ENCODE measurements at places on chromosomes 6 and 20.

DNA sequence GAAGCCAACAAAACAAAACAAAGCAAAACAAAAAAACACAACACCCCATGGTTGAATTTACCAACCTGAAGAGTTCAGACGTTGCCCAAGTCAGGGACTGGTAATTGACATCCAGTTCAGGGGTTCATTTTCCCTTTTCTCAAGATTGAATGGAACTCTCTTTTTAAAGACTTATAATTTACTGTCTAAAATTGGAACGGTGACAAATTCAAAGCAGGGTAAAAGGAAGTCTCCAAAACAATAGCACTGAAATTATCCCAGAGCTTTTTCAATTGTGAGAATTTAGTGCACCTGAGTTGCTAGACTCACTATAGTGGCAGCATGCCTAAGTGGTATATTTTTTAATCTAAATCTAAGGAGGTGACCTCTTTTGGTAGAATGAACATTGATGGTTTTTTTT is 90.9 kb upstream of the PREP start:
- DNase-seq: no peak

- DNase-seq: no peak
Measured at GRCh38 chr6:101830501-101831031, 437.1 kb downstream of the GRIK2 start.

DNA sequence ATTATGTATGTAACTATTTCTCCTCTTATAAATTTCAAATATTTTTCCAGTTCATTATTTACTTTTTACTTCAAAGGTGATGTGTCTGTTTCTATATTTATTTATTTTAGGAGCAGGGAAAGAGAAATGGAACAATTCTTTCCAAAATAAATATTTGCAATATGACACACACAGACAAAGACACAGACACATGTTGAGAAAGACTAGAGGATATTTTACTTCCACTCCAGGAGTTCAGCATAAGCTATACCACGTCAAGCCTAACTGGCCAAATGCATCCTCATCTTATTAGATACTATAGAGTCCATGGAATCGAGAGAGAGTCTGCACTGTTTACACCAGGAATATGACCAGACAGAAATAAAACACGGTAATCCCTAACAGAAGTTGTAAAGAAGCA is 13.3 kb downstream of the RALGAPA2 start:
- no peak for DNase-seq

DNA sequence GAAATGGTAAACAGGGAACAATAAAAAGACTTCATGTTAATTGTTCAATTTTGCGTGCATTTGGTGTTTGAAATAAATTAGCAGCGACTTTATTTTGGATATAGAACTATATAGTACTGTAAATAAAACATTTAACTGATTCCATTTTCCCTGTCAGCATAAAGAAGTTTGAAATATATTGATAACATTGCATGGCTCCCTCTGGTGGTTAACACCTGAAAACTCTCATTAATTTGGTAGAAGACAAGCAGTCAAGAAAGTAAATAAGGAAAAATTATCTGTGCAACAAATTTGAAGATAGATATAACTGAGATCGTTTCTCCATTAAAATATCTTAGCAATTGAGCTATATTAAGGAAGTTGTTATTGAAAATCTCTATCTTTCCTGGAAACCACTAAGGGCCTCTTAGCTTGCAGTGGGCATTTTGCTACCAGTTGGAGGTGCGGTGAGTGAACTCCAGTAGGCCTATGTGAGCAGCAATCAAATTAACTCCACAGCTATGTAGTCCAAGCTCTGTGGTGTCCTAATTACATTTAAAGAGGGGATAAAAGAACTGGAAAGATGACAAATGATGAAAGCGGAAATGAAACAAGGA is 435.7 kb upstream of the FKBP1C start:
- no peak for DNase-seq

GRCh38 chr6:90382760-90383159 is 86.1 kb upstream of the BACH2 start:
- no peak for DNase-seq

GRCh38 chr20:7980332-7981046 is 39.1 kb downstream of the TMX4 start:
- DNase-seq: no peak

DNA sequence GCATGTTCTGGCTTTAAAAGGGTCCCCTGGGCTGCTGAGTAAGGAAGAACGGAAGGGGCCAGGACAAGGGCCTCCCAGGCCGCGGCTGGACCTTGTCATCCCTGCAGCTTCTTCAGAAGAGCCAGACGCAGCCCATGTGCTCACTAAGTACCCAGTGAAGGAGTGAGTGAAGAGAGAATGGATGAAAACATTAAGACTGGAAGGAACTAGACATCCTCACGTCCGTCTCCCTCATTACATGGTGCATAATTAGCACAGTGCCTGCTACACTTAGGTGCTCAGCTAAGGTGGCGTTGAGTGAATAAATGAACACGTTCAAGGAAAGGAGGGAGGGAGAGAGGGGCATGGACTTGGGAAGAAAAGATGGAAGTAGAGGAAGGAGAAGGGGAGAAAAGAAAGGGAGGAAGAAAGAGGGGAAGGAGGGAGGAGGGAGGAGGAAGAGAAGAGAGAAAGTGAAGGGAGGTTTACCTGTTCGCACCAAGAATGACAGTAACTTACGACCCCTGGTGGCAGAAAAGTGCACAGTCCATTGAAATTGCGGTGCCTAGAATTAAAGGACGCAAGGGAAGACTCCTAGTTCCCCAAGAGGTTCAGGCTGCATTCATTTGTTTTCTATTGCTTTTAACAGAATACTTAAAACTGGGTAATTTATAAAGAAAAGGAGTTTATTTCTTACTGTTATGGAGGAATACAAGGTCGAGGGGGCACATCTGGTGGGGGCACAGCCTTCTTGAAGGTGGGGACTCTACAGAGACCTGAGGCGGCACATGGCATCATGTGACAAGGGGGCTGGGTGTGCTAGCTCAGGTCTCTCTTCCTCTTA is 8.0 kb downstream of the TP53RK start:
- peak; percentile 50 for DNase-seq

GRCh38 chr6:155528335-155528734 is 72.7 kb upstream of the NOX3 start:
- DNase-seq: no peak

DNA sequence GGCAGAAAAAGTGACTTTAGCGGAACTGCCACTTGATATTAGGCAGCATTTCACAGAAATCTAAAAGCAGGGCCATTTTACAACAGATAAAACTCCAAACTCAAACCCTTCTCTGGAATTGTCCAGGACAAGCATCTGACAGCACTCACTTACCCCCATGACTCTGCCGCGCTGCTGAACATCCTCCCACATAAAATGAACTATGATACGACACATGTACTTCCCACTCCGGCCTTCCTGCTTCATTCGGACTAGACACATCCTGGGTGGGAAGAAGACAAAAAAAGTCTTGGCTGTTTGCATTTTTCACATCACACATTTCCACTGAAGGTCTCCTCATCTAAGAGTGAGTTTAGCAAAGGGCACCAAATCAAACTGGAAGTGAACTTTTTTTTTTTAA is 54.8 kb upstream of the FAM83C start:
- no peak for DNase-seq

DNA sequence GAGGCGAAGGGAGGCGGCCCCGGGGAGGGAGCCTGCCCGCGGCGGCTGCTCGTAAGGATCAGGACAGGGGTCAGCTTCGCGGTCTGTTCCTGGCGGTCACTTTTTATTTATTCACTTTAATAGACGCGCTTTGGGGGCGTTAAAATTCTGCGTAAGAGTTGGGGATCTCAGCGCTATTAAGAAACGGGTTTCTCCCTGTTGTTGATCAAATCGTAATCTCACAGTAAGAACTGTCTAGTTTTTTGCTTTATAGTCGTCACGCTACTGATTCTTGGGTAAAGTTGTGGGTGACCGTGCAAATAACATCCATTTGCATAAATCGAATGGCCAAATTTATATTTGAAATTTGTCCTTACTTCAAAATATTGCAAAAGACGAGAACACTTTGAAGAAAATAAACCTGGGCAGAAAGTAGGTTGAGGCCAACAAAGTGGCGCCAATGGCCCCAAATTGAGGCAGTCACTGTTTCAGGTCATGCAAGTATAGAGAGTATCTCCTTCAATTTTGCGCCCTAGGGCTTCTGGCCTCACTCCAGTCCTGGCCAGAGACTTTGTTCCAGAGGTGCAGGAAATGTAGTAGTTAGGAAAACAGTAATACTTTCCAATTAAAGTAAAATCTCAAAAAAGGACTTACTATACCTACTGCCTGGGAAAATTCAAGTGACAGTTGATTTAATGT is 963 bp upstream of the RMND1 start:
- no peak for DNase-seq

DNA sequence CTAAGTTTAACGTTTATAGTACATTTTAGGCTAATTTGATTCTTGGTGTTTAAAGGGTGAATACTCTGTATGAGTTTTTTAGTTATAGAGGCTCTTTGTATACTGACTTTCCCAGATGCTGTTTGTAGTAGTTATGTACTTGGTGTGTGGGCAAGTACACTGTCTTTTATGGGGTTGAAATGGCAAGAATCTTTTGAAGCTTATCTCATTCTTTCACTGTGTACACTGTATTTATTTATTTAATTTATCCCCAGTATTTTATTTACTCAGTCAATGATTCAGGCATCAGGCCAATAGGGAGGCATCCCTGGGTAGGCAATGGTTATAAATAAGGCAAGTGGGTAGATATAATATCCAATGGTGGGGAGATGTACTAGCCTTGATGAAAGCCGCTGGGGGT is 277.0 kb upstream of the PTCHD4 start:
- DNase-seq: no peak

- DNase-seq: no peak
Measured at GRCh38 chr6:53734473-53735299, 60.1 kb upstream of the LRRC1 start.

- DNase-seq: no peak
Measured at GRCh38 chr6:3232017-3232945, 4.8 kb upstream of the TUBB2B start.

- no peak for DNase-seq
Measured at GRCh38 chr6:7496266-7496875, 45.1 kb upstream of the DSP start.

- no peak for DNase-seq
Measured at GRCh38 chr6:111792241-111792640, 81.0 kb downstream of the FYN start.

- peak; percentile 75 for DNase-seq
Measured at GRCh38 chr20:35447082-35447789, 8.2 kb upstream of the CEP250 start.
